ENCODE measurements at places on chromosomes 16 and 17.

GRCh38 chr17:2391597-2392251 lies 9.1 kb downstream of the MNT start:
- DNase-seq = no peak

- peak; percentile 95 for DNase-seq
Observed at GRCh38 chr16:30874821-30875717, 18.8 kb downstream of the BCL7C start.

DNA sequence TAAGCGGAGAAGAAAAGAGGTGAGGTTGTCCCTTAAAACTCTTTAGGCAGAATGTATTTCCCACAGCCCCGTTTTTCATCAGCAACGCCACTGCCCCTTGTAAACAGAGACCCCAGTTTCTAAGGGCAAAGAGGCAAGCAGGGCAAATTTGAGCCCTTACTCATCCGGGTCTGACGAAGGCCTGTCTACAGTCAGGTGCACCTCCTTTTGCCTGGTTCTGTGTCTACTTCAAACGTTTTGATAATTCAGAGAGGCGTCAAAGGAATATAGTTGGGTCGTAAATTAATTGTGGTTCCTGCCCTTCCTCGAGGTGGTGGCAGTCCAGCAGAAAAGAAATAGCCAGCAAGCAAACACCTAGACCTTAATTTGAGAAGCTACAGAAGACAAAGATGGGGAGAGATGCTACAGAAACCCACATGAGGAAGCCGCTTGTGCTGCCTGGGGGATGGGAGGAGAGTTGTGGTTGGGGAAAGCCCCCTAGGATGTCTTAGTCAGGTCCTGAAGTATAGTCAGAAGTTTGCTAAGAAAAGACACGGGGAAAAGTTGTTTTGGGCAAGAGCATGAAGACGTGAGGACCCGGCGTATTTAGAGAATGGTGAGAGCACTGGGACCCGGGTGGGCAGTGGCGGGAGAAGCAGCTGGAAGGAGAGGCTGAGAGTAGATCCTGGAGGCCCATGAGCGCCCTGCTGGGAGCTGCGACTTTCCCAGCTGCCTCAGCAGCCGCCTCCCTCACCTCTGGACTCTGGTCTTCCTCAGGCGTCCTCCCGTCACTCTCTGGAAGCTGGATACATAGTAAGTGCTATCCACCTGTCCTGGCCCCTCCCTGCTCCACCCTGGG lies 2.4 kb downstream of the FBRS start:
- DNase-seq = no peak

GRCh38 chr17:66429680-66430079 lies 127.3 kb downstream of the PRKCA start:
- DNase-seq = no peak

DNA sequence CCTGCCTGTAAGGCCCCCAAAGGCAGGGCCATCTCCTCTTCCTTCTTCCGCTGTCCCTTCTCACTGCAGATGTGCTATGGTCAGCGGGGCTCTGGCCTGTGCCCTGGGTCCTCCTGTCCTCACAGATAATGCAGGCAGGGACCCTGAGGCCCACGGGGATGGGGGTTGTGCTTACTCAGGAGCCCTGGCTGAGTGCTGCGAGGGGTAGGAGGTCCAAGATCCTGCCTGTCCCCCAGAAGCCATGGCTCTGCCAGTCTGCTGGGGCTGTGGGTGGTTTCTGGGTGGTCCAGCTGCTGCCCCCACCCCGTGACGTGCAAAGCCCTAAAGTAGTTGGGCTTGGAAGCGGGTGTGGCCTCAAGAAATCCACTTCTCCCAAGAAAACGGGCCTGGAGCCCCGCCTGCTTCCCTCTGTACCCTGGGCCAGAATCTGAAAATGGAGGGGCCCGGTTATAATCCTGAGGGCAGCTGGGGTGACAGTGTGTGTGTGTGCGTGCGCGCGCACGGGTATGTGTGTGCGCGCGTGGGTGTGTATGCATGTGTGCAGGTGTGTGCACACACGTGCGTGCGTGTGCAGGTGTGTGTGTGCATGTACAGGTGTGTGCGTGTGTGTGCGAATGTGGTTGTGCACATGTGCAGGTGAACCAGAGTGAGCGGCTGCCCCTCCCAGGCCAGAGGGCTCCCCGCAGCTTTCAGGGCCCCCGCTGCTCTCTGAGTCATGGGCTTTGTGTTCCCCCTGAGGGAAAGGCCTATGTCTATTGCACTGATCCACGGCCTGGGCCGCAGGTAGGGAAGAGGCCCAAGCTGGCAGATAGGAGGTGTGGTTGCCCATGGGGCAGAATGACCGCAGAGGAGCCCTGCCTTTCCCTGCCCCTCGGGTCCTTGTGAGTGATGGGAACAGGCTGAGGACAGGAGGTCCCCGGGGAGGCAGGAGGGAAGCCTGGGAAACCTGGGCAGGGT lies 13.8 kb downstream of the SPNS2 start:
- no peak for DNase-seq

GRCh38 chr17:45265821-45266220 lies 3.9 kb upstream of the SPATA32 start:
- no peak for DNase-seq

- no peak for DNase-seq
Observed at GRCh38 chr17:75777296-75777922, 7.2 kb upstream of the UNK start.

DNA sequence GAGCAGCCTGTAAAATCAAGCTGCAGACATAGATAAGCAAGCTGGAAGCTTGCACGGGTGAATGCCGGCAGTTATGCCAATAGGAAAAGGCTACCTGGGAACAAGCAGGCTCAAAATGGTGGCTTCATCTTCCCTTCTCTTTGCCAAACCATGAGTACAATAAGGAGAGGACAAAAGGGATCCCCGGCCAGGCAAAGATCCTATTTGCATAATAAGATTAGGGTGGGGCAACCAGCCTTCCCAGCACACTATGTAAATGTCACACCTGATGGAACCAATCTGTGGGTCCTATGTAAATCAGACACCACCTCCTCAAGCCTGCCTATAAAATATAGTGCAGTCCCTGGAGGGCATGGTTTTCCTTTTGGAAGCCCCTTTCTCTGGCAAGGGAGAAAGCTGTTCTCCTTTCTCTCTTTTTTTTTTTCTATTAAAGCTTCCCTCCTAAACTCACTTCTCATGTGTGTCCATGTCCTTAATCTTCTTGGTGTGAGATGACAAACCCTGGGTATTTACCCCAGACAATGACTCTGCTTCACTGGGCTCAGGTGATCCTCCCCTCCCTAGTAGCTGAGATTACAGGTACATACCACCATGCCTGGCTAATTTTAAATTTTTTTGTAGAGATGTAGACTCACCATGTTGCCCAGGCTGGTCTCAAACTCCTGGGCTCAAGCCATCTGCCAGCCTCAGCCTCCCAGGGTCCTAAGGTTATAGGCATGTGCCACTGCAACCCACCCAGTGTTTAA lies 44.2 kb downstream of the PSMD12 start:
- DNase-seq = peak; percentile 7

DNA sequence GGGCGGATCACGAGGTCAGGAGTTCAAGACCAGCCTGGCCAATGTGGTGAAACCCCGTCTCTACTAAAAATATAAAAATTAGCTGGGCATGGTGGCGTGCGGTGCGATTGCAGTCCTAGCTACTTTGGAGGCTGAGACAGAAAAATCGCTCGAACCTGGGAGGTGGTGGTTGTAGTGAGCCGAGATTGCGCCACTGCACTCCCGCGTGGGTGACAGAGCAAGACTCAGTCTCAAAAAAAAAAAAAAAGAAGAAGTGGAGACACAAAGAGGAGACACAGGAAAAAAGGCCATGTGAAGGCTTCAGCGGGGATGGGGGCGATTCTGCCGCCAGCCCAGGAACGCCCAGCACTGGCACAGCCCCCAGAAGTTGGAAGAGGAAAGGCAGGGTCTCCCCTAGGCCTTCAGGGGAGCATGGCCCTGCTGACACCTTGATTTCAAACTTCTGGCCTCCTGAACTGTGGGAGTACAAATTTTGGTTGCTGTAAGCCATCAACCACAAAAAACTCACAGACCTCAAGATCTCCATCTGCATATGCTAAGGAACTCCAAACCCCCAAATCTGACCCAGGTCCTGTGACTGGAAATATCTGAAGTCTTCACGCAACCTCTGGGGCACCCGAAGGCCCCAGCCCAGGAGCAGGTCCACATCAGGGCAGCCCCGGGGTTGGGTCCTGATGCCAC lies 7.0 kb downstream of the SGSH start:
- no peak for DNase-seq

DNA sequence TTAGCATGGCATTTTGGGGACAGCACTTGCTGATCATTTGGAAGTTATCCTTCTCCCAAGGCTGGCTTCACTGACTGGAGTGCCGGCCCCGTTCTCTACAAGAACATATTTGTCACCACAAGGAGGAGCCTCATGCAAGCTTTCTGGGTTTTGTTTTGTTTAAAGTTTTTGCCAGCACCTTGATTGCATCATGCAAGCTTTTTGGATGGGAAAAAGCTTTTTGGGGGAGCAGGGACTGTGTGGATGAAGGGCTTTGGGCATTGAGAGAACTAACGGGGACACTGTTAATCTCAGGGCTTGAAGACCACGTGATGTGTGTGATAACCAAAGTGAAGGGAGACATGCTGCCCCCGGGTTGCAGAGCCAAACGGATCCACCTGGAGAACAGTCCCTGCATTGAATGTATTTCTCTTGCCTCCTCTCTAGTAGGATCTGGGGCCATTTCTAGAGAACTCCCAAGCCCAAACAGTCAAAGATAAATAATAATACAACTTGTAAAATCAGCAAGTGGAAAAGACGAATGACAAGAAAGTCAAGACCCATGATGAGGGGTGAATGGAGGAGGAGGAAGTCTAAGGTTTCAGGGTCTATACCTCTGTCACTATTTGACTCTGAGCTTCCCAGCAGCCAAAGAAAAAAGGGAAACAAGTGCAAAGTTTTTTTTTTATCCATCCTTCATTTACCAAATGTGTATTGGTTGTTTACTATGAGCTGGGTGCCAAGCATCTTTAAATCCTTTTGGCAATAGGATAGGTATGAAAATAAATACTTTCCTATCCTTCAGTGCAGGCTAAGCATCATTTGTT lies 17.2 kb downstream of the TMEM114 start:
- DNase-seq = no peak

DNA sequence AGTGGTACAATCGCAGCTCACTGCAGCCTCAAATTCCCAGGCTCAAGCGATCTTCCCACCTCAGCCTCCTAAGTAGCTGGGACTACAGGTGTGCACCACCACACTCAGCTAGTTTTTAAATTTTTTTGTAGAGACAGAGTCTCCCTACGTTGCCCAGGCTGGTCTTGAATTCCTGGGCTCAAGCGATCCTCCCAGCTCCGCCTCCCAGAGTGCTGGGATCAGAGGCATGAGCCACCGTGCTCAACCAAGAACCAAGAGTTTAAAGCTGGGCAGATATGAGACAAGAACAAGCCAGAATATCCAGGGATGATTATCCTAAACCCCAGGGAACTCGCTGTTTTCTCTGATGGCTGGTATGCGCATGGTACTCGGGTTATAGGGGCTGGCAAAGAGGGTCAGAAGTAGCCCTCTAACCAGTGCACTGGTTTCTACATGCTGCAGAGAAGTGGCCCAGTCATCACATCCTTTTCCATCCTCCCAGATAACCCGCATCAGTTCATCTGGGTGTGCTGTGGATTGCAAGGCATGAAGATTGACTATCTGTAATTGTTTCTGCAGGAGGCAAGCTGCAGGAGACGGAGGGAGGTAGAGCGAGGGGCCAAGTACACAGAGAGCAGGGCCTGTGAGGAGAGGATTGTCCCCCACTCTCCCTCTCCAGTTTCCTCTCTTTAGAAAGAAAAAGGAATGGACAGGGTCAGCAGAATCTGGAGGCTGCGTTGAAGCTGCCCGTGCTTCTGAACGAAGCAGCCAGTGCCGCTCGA lies 33.6 kb upstream of the TOB1 start:
- no peak for DNase-seq

Data from NCI-H510A (cell line).